ENCODE measurements at places on chromosomes 5 and 9.

DNA sequence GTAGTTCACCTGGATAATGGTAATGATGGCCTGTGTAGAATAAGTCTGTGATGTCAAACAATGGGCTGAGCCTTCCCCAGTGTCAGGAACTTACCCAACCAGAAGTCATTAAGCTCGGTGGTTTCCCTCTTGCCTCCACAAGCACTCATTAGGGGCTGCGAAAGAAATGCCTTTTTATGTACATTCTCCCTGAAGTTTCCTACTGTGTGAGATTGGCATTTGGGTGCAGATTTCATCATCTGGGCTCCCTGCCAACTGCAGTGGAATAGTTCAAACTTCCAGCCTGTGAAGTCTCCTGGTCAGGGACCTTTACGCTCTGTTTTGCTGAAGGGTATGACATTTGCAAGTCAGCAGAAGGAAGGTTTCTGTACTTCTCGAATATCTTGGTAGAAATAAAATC is 41.6 kb upstream of the TMEM215 start:
- no peak for DNase-seq

DNA sequence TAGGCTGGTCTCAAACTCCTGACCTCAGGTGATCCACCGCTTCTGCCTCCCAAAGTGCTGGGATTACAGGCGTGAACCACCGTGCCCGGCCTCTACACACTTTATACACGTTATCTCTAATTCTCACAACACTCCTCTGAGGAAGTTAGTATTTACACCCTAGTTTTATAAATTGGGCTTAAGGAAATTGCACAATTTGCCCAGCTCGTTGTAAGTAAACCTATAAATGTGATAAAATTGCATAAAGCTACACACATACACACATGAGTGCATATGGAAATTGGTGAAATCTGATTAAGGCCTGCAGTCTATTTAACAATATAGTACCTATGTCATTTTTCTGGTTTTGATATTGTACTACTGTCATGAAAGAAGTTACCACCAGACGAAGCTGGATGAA is 4.4 kb upstream of the SLC4A9 start:
- DNase-seq: no peak

DNA sequence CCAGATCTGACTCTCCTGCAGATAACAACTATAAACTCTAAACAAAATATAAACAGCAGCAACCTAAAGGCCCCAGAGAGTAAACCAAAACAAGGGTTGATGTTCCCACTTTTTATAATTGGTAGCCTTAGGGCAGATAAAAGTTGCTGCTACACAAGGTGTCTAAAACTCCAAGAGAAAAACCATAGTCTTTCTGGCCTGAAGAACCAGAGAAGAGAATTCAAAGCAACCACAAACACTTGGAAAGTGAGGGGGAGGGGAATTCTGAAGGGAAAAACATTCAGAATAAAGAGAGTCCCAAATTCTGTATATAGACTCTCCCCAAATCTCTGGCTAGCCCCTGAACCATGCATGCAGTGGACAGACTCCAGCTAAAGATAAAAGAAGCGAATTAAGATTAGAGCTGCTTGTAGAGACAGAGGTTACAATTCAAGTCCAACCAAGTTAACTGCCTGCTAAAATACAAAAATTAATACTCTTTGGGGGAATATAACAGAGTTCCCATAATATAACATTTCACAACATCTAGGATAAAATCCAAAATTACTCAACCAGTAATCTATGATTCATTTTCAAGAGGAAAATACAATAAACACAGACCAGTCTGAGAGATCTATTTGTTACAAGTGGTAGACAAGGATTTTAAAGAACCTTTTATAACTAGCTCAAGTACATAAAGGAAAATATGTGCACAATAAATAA is 37.5 kb upstream of the RGMB start:
- no peak for DNase-seq

DNA sequence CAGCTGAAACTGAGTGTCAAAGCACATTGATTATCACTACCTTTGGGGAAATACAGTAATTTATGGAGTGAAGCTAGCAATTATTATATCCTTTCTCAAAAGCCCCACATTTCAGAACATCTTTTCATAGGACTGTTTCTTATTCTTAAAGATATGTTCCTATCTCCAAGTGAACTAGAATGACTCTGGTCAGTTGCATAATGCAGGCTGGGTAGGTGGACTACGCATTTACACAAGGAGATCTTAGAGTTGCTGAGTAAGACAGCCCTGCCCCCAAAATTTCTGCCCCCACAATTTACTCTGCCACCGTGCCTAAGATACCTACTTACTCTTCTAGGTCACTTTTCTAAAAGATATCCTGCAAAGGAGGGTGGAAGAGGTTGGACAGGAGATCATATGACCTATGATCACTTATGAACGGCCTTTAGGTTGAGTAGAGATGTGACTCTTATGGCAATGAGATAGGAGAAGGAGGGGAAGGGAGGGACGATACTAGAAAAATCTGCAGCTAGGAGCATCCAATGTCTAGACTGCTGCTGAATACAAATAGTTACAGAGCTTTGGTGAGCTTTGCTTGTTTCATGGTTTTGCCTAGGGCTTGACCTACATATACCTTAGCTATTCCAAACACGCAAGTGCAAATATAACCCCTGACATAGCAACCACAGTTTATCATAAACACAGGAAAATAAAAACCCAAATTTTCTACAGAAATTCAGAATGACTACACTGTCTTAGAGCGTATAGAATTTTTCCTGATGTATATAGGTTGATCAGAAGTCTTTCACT is 121.7 kb downstream of the GLIS3 start:
- no peak for DNase-seq

DNA sequence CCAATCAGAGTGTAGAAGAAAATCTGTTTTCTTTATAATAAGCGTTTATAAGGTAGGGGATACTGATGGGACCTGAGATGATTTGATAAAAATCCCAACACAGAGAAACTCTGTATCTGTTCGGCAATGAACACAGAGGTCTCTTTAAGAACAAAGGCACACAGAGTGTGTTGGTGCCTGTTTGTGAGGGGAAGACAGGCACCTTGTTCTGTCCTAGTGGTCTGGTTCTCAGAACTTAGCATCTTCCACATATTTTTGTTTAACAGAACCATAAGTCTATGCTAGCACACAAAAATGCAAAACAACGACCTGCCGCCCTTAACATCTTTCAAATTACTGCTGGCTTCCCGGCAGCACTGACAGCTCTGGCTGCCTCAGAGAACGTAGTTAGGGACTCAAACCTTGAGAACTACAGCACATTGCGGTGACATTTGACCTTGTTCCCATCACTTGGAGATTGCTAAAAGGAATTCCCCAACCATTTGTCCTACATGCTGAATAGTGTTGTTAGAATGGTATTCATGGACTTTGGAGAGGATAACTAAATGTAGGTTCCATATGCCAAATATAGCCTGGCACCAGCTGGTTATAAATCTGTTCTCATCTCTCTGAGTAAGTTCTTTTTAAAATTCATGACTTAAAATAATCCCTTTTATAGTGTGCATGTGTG is 871.7 kb upstream of the TYRP1 start:
- no peak for DNase-seq

DNA sequence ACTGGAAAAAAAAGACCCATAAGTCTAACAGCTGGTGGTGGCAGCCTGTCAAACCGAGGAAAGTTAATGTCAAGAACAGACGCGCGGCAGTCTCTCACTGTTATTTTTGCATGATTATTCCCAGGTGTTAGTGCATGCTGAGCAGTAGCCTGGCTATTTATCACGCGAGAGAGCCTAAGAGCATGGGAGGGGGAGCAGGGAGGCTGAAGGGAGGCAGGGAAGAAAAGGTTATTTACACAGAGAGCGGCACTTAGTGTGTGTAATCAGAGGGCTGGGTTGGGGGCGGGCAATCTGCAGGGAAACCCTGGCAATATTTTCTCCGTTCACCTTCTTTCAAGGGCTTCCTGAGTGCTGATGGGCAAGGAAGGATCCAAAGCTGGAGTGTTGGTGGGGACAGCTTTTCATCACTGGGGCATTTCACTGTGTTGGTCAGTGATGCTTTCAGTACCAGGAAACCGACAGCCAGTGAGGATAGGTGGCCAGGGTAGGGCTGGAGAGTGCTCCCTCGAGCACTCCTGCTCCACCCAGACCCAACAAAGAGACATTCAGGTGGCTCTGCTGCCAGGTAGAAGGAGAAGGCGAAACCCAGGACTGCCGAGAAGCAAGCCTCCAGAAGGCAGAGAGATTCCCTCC is 39.6 kb downstream of the ZNF608 start:
- DNase-seq: peak; percentile 47

- DNase-seq: no peak
Observed at GRCh38 chr5:107680799-107681198, 10.1 kb upstream of the EFNA5 start.

GRCh38 chr5:102018279-102018678 is 277.8 kb downstream of the SLCO4C1 start:
- no peak for DNase-seq

DNA sequence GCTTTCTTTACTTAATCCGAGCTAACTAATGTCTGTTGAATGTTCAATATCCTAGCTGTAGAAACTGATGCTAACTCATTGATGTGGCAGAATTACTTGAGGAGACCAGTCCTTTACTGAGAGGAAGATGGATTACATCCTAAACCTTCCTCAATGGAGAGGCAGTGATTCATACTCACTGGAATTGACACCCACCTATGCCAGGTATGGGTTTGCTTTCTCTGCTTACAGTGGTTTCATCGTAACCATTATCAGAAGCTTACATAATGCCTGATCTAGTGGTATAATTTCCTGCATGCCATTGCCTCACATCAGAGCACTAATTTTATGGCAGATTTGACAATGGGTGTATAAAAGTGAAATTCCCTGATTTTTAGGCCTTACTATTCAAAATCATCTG is 384.7 kb downstream of the ANXA1 start:
- no peak for DNase-seq

GRCh38 chr5:141094481-141095262 is at the start of gene PCDHB2:
TSS of gene PCDHB2 (plus strand) at chr5:141094615. CDS start at chr5:141094791, 176 bp downstream.
- DNase-seq: no peak

GRCh38 chr5:131710391-131710790 is 75.4 kb upstream of the RAPGEF6 start:
- no peak for DNase-seq

DNA sequence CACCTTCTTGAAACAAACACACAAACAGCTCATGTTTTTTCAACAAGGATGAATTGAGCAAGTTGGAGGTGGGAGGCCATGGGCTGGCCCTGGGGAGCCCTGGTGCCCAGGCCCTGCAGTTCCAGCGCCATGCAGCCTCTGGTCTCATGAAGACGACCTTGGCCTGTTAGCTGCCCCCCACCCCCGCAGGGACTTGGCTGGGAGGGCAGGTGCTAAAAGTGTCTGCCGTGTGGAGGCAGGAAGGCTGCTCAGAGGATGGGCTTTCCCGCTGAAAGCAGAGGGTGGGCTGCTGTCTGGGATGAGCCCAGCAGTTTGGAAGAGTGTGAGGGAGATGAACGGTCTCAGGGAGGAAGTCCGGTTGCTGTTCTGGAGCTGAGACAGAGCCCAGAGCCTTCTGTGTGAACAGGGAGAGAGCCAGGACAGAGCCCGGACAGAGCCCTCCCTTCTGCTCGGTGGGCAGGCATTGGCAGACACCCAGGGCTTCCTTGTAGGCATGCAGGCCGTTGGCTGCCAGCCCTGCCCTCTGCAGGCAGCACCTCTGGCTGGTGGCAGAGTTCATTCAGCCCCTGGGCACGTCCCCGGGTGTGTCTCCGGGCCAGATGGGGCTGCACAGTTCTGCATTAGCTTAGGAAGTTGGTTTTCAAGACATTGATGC is 18.7 kb downstream of the ROPN1L start:
- peak; percentile 92 for DNase-seq

GRCh38 chr5:59591162-59591561 is 302.4 kb downstream of the PDE4D start:
- no peak for DNase-seq

DNA sequence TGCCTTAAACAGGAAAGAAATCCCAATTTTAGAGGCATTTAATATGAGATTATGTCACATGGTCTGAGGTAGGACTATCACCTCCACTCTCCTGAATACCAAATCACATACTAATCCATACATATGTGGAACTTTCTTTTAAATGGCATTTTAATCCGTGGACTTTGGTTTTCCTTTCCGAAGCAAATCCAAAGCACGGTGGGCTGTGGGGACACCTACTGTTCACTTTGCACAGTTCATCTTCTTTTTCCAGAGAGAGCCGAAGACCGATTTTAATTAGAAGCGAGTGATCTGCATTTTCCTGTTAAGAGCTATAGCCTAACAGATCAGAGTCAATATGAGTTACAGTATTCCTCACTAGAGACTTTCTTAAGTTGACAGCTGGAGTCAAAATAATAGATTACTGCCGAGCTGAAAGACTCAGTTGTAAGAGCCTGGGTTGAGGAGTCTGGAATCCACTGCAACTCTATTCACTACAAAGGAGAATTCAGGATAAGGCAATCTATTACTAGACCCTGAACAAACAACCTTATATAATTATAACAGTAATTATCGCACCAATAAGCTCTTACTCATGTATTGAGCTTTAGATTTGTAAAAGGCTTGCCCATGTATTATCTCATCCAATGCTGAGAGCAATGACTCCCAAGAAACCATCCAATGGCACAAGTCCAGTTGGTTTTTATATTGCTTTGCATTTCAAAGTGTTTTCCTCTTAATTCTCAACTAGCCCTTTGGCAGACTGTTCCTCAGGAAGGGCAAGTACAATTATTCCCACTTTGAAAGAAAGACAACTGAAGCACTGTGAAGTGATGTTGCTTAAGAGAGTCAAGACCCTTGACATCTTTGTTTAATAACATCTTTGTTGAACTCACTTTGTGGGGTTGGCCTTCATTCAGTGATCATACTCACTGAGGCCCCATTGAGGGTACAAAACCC is 144.7 kb downstream of the TRPM6 start:
- no peak for DNase-seq

- DNase-seq: no peak
Observed at GRCh38 chr9:33143241-33143661, 23.9 kb downstream of the B4GALT1 start.

- DNase-seq: no peak
Observed at GRCh38 chr9:120909904-120910303, 16.7 kb downstream of the TRAF1 start.

- peak; percentile 24 for DNase-seq
Observed at GRCh38 chr5:538801-539468, 14.7 kb upstream of the SLC9A3 start.

DNA sequence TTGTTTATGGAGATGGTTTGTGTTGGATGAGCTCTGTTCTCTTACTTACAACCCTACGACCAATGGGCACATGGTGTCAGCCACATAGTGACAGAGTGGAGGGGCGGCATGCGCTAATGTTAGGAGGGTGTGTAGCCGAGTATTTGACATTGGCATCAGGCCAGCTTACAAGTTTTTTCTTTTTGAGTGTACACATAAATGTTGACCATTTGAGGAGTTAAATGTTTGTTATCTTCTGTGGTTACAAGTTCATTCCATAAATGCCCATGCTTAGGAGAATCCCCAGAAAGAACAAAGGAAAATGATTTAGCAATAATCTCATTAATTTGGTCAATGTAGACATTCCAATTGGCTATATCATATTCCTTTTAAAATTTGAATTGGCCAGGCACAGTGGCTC is 180.1 kb upstream of the ELL2 start:
- DNase-seq: no peak

DNA sequence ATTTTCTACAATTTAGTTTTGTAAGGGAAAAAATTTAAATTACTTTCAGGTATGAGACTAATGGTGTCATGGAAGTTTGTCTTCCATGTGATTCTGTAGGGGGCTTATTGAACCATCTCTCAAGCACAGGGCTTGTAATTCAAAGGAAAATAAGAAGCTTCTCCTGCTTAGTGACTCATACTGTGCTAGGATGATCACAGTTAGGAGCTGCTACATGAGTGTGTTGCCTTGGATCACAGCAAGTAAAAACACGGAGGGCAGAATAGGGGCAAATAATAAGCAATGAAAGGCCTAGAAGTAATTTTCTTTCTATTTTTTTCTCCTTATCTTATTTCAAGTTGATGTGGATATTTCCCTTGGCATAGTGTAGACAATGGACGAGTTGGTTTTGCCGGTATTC is 28.9 kb downstream of the TMEM167A start:
- no peak for DNase-seq

All from Right ventricle myocardium superior (tissue), 1 donor.